Progenitor cell of endocrine pancreas (in vitro differentiated cells): ENCODE measurements at places on chromosomes 13 and 19. TPM values are rescaled to one million over a fixed set of nuclear protein-coding genes. Genes with fewer than 3 reads are reported as not detected.

DNA sequence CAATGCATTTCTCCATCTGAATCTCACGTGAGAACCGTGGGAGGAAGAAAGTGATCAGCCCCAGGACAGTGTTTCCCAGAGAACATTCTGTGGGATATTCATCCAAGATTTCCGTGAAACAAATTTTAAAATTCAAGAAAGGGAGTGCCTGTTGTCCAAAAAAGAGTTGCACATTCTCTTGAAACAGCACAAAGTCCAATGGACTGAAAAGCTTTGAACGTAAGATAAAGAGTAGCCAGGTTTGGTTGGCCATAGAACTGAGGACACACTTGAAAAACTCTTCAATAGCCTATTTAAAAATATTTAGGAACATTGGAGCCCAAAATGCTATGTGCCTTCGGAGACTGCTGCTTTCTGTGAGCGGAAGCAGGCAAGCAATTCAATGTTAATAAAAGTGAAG, 353.9 kb downstream of the MYO16 start:
- DNase-seq: no peak

GRCh38 chr13:30679483-30680330, 55.6 kb upstream of the ALOX5AP start:
- DNase-seq: no peak

DNA sequence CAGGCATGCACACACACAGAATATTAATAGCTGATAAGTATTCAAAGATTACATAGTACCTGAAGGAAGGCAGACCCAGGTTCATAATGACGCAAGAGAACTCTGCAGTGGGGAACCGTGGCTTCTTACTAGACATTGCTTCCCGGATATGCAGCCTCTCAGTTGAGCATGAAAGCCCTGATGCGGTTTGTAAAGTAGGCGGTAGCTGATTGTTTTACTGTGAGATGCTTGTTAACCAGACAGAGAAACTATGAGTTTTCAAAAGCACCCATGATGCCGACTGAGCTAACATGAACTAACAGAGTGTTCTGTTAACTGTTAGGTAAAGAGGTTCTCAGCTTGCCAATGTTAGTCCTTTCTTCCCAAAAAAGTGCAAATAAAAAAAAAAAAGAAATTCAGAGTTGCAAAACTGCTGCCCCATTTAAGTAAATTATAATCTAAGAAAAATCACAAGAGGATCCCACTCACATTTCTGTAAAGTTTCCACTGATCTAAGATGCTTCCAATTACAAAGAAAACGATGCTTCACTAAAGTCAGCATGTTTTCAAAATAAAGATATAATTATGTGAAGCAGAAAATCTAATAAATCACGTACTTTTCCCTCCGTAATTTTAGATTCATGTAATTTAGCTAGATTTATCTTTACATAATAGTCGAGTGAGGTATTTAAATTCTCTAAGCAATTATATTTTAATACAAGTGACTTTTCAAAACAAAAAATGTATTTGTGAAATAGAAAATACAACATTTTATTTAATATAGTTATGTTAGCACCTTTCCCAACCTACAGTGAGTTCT, 2.2 kb downstream of the FLT1 start:
- no peak for DNase-seq

DNA sequence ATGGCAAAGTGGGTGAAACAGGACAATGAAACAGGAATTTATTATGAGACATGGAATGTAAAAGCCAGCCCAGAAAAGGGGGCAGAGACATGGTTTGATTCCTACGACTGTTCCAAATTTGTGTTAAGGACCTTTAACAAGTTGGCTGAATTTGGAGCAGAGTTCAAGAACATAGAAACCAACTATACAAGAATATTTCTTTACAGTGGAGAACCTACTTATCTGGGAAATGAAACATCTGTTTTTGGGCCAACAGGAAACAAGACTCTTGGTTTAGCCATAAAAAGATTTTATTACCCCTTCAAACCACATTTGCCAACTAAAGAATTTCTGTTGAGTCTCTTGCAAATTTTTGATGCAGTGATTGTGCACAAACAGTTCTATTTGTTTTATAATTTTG, 8.6 kb downstream of the CLN5 start:
- DNase-seq: no peak

GRCh38 chr13:85243831-85244230, 555.4 kb downstream of the SLITRK6 start:
- no peak for DNase-seq

DNA sequence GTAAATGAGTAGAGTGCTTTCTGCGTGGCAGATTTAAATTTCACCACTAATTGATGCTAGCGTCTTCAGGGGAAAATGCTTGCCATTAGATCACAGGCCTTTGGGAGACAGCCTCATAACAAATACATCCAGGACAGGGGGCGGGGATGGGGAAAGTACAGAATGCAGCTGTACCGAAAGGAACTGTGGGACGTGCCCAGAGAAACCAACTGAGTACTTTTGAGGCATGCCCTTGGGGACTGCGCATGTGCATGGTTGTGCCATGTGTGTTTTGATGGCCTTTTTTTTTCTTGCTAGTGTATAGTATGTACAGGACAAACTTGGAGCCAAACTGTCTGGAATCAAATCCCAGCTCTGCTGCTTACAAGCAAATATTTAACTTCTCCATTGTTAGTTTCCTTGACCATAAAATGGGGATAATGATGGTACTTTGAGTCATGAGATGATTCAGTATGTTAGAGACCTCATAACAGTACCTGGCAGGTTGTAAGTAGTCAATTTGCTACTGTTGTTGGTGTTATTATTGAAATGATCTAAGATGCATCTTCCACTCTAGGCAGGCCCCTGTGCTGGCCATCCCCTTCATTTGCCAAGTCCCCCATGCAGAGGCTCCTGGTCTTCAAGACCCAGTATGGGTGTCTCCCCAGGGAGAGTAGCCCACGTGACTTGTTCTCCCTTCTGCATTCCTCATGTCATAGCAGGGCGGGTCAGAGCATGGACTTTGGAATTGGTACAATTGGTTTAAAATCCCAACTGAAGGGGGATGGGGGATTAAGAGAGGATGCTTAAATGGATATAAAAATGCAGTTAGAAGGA, 68.3 kb upstream of the NPAS1 start:
- DNase-seq: no peak

- DNase-seq: no peak
These were observed 55.4 kb upstream of the UBL3 start for GRCh38 chr13:29905845-29906244.

DNA sequence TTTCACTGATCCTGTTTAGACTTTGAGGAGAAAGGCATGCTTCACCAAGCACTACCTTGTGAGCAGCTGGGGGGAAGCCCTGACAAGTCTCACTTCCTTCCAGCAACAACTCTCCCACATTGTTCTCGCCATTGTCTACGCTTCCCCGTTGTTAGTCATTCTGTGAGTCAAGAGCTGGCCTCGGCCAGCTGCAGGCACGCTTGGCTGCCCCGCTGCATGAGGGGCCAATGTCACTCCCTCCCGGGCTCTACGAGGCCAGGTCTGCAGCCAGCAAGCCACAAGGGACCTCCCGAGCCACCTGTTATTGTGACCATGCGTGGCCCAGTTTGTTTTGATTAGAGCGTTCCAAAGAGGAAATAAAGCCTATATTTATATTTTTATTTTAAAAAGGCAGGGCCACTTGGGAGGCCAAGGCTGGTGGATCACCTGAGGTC, 220.9 kb downstream of the FOXO1 start:
- DNase-seq: no peak

DNA sequence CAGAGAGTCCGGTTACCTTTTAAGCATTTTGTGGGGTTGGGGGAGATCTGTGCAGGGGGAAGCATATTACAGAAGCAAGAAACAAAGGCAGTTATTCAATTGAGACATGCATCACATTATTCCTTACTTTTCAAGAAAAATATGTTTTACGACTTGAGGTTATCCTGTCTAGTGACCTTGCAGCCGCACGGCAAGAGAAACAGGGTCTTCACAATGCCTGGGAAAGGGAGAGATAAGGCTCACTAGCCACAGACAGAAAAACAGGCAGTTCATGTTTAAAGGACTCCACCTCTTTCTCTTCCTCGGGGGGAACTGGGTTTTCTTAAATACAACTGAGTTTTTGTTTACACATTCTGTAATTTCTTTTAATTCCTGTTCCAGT, 536 bp upstream of the NCR1 start:
- no peak for DNase-seq

DNA sequence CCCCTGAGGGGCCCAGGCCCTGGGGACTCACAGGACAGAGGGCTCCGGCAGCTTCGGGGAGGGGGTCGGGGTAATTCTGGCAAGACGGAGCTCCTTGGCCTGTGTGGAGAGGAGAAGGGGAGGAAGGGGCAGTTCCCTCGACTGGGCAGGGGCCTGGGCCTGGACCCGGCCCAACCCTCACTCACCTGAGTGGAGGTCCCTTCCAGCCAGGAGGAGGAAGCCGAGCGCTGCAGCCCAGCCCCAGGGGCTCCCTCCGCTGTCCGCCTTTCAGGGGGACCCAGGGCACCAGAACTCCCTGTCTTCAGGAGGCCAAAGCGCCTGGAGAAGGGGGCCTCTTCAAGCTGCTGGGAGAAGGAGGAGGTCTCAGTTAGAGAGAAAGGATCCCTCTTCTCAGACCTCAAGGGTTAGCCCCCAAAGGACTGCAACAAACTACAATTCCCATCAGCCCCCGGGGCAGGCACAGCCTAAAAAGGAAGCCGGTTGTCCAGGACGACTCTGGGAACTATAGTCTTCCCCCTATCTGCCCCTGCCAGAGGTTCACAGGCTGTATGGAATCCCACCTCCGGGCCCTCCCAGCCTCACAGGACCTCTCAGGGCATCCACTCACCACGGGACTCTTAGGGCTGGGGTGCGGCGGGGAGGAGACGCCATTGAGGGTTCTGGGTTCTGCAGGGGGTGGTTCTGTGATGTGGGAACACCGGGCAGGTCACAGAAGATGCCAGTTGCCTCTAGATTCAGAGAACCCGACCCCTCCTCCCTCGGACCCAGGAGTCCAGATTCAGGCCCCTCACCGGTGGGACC, 19.8 kb downstream of the EPS8L1 start:
- DNase-seq: no peak

DNA sequence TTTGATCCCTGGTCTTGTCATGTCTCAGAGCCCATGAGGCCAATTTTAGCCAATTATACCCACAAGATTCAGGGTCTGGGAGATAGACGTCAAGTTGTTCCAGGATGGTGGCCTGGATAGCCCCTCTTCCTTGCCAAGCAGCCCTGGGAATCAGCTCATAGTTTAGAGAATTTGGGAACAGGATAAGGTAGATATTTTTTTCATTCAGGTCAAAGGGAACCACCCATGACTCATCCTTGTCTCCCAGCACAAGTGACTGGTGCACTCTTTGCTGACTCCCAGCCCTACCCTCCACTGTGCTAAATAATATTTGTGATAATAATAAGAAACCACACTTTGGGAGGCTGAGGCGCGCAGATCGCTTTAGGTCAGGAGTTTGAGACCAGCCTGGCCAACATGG, 17.1 kb upstream of the S1PR4 start:
- DNase-seq: no peak

DNA sequence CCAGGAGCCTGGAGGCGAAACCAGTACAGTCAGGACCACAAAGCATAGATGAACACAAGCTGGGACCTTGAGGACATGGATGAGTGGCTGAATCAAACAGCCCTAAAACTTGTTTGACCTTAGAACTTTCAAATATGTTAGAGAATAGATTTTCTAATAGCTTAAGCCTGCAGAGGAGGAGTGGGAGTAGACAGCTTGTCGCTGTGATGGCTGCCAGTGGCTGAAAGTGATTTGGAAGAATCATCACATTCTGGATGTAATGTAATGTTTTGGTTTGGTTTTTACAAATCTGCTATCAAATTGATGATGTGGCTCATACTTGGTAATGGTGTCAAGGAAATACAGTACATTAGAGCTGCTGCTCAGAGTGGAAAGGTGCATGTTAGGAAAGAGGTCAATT, 12.0 kb downstream of the IGFL3 start:
- no peak for DNase-seq

The MBD3L2 gene
- not detected in 2 replicates for total RNA-seq

The NRTN gene
- 1.9 and 2.1 TPM in 2 replicates for total RNA-seq

The RNU6-9 gene
- not detected in 2 replicates for total RNA-seq

The TMPRSS9 gene
- not detected in 2 replicates for total RNA-seq

The ZNF416 gene
- total RNA-seq: 7.2 and 8.6 TPM in 2 replicates
